Spinal cord (tissue), 10 donors: ENCODE measurements at places on chromosomes 6 and 20.

DNA sequence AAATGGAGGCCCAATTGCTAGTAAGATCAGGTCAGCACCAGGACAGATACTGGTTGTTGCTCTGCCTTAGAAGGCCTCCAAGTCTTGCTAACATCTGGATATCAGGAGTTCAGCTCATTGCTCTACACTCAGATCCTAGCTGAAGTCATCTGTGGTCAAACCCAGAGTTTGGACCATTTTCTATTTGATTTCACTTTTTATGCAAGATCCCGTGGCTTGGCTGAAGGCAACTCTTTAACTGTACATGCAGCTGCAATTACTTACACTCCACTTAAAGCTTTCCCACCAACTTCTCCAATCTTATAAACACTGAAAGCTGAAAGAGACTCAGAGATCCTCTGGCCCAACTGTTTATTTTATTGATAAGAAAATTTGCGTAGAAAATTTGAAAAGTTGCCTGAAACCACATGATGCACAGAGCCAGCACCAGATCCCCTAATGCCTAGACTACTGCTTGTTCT, 2.7 kb downstream of the SLC17A2 start:
- DNase-seq = no peak

- no peak for DNase-seq
These were observed 3.2 kb upstream of the MCCD1 start for GRCh38 chr6:31525553-31525931.

GRCh38 chr20:62258499-62259293, 20.4 kb downstream of the OSBPL2 start:
- DNase-seq = no peak

DNA sequence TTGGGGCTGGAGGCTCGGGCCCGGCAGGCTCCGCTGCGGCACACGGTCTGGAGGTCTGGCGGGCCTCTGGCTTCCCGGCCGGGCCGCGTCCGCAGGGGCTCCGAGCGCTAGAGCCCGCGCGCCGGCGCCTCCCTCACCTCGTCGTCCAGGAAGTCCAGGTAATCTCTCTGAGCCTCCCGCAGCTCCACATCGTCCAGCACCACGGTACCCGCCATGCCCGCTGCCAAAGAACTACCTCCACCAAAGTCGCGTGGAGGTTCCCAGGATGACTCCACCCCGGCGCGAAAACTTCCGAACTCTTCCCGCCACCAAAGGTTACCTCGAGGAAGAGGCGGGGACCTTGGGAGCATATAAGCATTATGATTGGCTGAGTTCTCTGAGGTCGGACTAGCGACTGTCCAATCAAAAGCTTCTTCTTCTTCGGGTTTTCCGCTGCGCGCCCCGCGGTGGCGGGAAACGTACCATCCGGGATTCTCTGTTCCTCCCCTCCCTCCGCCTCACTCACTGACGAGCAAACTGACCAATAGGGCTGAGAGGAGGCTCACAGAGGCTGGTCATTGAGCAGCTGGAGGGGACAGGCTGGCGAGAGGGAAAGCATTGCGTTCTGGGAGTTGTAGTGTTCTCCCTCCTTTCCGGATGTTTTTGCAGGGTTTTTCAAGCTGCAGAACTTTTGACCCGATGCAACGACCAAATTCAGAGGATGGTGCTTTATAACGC, at the start of gene MCM3:
TSS of gene MCM3 (minus strand) at position 283 of the 717 bp plus-strand sequence. CDS start at position 215, 68 bp downstream.
- peak; percentile 98 for DNase-seq

GRCh38 chr6:15259766-15260098, 13.9 kb downstream of the JARID2 start:
- DNase-seq = no peak

GRCh38 chr6:95175927-95176675, 401.2 kb upstream of the MANEA start:
- DNase-seq = no peak

DNA sequence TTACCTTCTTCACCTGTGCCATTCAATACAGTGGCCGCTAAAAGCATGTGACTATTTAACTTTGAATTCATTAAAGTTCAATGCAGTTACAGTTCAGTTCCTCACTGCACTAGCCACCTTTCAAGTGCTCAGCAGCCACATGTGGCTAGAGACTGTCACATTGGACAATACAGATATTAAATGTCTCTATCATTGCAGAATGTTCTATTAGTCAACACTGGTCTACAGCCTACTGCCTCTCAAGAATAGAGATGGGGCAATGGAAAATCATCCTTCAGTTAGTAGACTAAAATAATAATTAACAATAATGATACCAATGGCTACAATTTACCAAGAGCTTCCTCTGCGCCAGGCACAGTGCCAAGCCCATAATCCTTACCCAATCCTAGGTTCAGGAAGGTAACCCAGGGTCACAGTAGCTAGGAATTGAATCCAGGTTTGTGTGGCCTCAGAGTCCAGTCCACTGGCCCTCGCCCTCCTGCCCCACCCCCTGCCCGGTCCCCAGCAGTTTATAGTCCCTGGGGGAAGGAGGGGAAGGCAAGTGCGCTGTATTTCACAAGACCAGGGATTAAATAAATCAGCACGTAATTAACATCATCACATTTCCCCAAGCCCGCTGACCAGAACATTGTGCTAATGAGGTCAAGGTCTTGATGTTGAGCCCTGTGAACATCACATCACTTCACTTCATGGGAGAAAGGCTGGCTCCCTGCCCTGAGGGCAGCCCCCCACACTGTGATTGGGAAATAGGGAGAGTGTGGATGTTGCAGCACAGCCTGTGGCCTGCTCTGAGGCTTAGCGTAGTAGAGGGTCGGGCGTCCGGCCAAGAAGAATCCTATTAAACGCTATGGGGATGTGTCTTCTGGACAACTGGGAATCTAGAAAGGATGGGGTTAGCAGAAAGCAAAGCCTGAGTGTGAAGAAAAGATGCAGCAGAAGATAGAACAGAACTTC, 147.2 kb downstream of the VEGFA start:
- DNase-seq = no peak
